Sigmoid colon (tissue), 7 donors: ENCODE measurements at places on chromosomes 7 and 10. TPM values are rescaled to one million over a fixed set of nuclear protein-coding genes. Genes with fewer than 3 reads are reported as not detected.
A peak's percentile ranks its signal among the peaks of the same experiment; 100 is the strongest.

DNA sequence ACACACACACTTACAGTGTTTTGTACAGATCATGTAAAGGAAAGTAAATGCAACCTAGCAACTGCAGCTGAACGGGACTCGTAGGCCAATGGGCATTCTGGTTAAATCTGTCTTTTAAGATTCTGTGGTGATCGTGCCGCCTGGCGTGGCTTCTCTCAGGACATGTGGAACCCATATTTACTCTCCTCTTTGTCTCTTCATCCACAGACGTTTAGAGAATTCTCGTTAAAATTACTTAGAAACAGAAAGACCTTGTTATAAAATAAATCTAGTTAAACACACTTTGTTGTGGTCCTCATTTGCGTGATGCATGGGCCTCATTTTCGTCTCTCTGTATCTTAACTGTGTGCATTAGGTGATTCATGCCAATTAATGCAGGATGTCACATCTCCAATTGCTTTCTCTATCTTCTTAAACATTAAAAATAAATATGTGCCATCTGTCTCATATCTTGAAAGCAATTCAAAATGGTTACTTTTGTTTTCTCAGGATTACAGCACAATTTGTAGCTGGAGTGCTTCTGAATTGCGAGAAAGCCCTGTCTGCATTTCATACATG lies 11.5 kb downstream of the KLF6 start:
- no peak for DNase-seq
- H3K27ac ChIP-seq: peak overlapping the region; percentile 100
- no peaks in the 10 kb centered on the region for H3K27me3 ChIP-seq
- H3K4me3 ChIP-seq: no peak overlapping the region
- peaks cover 41% of the 10 kb centered on the region for H3K4me1 ChIP-seq

The CDC14C gene
- not detected for total RNA-seq

GRCh38 chr10:106897719-106898118 lies 266.8 kb downstream of the SORCS1 start:
- peak; percentile 89 for DNase-seq
- H3K36me3 ChIP-seq: no peaks in the 10 kb centered on the region
- H3K4me1 ChIP-seq: peaks cover 40% of the 10 kb centered on the region
- H3K27ac ChIP-seq: peak overlapping the region; percentile 43
- no peaks in the 10 kb centered on the region for H3K27me3 ChIP-seq

The SEMA4G gene
- 0.71 TPM for total RNA-seq

GRCh38 chr7:107874605-107875446 lies 16.2 kb upstream of the DLD start:
- DNase-seq: peak; percentile 72
- H3K4me3 ChIP-seq: no peak overlapping the region
- H3K4me1 ChIP-seq: no peaks in the 10 kb centered on the region

GRCh38 chr10:125248489-125248888 lies 88.1 kb upstream of the CTBP2 start:
- no peak overlapping the region for H3K4me3 ChIP-seq
- H3K27me3 ChIP-seq: no peaks in the 10 kb centered on the region
- no peaks in the 10 kb centered on the region for H3K4me1 ChIP-seq
- H3K36me3 ChIP-seq: no peaks in the 10 kb centered on the region

The ANKMY2 gene
- total RNA-seq: 12.2 TPM

The VSTM4 gene
- 9.5 TPM for total RNA-seq

The OR6B1 gene
- total RNA-seq: not detected

DNA sequence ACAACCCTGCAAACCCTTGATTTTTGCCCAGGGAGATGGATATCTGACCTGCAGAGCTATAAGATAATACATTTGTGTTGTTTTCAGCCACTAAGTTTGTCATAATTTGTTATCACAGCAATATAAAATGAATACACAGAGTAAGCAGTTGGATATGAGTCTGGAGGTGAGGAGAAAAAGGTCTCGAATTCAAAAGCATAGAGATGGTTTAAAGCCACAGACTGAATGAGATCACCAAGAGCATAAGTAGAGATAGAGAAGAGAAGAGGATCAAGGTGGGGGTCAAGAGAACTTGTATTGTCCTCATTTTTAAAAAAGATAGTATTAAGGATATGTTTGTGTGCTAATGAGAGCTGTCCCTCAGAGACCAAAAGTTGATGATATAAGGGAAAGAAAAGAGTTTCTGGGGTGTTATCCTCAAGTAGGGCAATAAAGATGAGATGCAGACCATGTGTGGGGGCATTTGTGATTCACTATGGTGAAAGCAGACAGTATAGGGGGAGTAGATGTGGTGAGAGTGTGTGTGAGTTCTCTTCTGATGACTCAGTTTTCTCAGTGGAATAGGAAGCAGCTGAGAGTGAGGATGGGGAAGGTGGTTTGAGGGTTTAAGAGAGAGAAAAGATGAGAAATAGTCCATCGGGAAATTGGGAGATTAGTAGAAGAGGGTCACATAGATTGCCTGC lies 25.8 kb upstream of the PCGF5 start:
- no peak overlapping the region for H3K4me3 ChIP-seq
- H3K27me3 ChIP-seq: no peaks in the 10 kb centered on the region
- H3K27ac ChIP-seq: no peak overlapping the region
- peaks cover 51% of the 10 kb centered on the region for H3K4me1 ChIP-seq
- no peak for DNase-seq

DNA sequence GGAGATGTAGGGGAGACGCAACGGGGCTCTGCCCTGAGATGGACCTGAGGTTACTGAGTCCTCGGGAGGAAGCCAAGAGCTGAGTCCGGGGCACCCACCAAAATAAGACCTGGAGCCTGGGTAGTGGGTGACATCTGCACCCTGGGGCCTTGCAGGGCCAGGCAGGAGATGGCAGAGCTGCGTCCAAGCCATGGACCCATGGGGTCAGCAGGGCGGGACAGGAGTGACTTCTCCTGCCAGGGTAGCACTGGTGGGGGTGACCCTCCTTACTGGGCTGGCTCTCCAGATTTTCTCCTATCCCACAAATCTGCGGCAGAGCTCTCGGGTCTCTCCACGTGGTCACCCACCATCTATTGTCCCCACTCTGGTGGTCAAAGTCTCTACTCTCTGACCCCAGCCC lies 2.1 kb downstream of the GHRHR start:
- H3K27ac ChIP-seq: no peak overlapping the region
- no peaks in the 10 kb centered on the region for H3K36me3 ChIP-seq
- H3K27me3 ChIP-seq: no peaks in the 10 kb centered on the region
- H3K4me3 ChIP-seq: no peak overlapping the region

GRCh38 chr7:123131140-123131539 lies 68.6 kb downstream of the SLC13A1 start:
- no peaks in the 10 kb centered on the region for H3K27me3 ChIP-seq
- no peak for DNase-seq
- H3K4me3 ChIP-seq: no peak overlapping the region
- H3K4me1 ChIP-seq: no peaks in the 10 kb centered on the region
- H3K36me3 ChIP-seq: no peaks in the 10 kb centered on the region

The UPK3BL2 gene
- 3.2 TPM for total RNA-seq

- no peak overlapping the region for H3K27ac ChIP-seq
- H3K27me3 ChIP-seq: no peaks in the 10 kb centered on the region
- no peak for DNase-seq
- H3K36me3 ChIP-seq: no peaks in the 10 kb centered on the region
- no peak overlapping the region for H3K4me3 ChIP-seq
Observed at GRCh38 chr10:50585921-50586739, 37.6 kb downstream of the SGMS1 start.

DNA sequence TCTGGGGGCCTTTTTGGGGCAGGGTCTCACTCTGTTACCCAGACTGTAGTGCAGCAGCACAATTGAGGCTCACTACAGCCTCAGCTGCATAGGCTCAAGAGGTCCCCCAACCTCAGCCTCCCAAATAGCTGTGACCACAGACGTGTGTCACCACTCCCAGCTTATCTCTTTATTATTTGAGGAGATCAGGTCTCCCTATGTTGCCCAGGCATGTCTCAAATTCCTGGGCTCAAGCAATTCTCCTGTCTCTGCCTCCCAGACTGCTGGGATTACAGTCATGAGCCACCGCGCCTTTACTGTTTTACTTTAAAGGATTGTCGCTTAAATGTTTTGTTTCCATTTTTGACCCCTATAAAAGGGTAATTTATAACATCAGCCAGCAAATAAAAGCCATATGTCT lies 502.6 kb upstream of the AUTS2 start:
- H3K27ac ChIP-seq: no peak overlapping the region
- no peaks in the 10 kb centered on the region for H3K27me3 ChIP-seq
- DNase-seq: no peak
- H3K36me3 ChIP-seq: no peaks in the 10 kb centered on the region
- no peaks in the 10 kb centered on the region for H3K4me1 ChIP-seq
- no peak overlapping the region for H3K4me3 ChIP-seq

DNA sequence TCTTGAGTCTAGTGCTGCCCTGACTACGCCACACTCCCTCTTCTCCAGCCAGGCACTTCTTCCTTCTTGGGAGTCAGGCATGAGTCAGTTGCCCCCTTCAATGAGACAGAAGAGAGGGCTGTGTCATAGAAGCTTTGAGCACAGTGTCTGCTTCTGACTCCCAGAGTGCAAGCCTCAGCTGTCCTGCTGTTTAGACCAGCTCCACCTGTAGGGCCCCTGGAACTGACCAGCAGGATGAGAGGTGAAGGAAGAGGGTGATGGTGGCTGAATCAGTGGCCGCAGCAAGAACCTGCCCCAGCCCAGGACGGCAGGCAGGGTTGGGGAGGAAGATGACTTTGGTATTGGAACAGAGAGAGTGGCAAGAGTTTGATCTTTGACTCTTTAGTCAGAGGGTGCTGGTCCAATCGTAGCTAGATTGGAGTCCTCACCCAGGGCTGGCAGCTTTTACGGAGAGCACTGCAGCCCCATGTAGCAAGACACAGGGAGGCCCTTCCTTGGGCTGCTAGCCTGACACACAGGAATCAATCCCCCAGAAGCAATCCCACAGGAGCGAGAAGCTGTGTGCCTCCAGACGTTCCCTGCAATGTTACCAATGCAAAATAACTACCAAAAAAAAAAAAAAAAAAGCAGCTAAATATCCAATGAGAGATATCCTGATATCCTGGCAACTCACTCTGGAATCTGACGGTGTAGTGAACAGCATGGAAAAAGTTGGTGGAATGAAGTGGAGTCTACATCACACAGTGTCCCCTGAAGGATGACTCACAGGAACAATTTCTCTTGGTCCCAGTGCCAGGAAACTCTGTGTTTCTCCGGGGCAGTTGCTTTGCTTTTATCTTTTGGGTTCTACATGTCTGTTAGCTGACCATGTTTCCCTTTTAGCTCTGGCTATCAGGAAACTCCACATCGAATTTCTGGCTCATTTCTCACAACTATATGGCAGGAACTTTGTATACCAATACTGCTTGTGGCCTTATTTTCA lies 6.9 kb downstream of the C10orf62 start:
- H3K36me3 ChIP-seq: no peaks in the 10 kb centered on the region
- H3K27me3 ChIP-seq: no peaks in the 10 kb centered on the region
- peak; percentile 89 for DNase-seq
- peak overlapping the region; percentile 97 for H3K27ac ChIP-seq

The OR6V1 gene
- total RNA-seq: not detected

GRCh38 chr10:63227207-63227895 lies 94.2 kb downstream of the NRBF2 start:
- no peak for DNase-seq
- no peaks in the 10 kb centered on the region for H3K36me3 ChIP-seq
- no peak overlapping the region for H3K27ac ChIP-seq
- H3K27me3 ChIP-seq: no peaks in the 10 kb centered on the region
- H3K4me3 ChIP-seq: no peak overlapping the region

The PTPRN2 gene
- 4.9 TPM for total RNA-seq

The ITPRID1 gene
- total RNA-seq: not detected

The AKR1C4 gene
- not detected for total RNA-seq

GRCh38 chr10:114933588-114933987 lies 4.4 kb upstream of the TRUB1 start:
- no peaks in the 10 kb centered on the region for H3K36me3 ChIP-seq
- no peaks in the 10 kb centered on the region for H3K27me3 ChIP-seq
- no peak overlapping the region for H3K4me3 ChIP-seq

The CNPY1 gene
- total RNA-seq: not detected

The MYO3A gene
- total RNA-seq: not detected

The PSTK gene
- total RNA-seq: 3.2 TPM

DNA sequence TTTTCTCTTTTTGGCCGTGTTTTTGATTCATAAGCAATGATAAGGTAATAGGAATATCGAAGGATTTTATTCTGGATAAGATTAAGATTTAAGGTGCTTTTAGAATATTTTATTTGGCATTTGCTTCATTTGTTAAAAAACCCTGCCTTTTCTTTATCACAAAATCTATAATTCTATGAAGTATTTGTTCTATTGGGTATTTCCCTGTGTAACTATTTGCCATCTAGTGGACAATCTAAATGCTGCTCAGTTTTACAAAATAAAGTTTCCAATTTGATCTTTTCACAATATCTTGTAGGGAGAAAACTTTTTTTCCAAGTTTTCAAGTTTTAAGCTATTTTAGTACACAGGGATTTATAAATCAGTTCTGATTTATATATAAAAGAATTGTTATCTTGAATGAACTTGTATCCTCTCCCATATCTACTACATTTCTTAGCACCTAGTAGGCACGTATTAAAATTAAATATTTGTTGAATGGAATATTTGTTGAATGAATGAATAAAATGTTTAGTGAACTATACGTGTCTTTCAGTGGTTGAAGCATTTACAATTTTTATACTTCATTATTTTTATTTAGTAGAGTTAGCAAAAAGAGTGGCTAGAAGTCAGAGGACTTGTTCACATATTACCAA lies 26.5 kb downstream of the ANKRD7 start:
- DNase-seq: no peak
- no peaks in the 10 kb centered on the region for H3K27me3 ChIP-seq
- no peaks in the 10 kb centered on the region for H3K36me3 ChIP-seq
- H3K4me3 ChIP-seq: no peak overlapping the region
- no peak overlapping the region for H3K27ac ChIP-seq

The ABCB1 gene
- 5.8 TPM for total RNA-seq

GRCh38 chr7:7207876-7208275 lies 25.5 kb downstream of the C1GALT1 start:
- no peaks in the 10 kb centered on the region for H3K27me3 ChIP-seq
- no peaks in the 10 kb centered on the region for H3K4me1 ChIP-seq
- no peak overlapping the region for H3K27ac ChIP-seq
- no peak for DNase-seq

The AKR1C2 gene
- 5.1 TPM for total RNA-seq

- no peaks in the 10 kb centered on the region for H3K4me1 ChIP-seq
- no peaks in the 10 kb centered on the region for H3K36me3 ChIP-seq
- no peak overlapping the region for H3K27ac ChIP-seq
- DNase-seq: no peak
Observed at GRCh38 chr10:52889611-52890010, 117.0 kb upstream of the MBL2 start.

The COPG2 gene
- 11.7 TPM for total RNA-seq

DNA sequence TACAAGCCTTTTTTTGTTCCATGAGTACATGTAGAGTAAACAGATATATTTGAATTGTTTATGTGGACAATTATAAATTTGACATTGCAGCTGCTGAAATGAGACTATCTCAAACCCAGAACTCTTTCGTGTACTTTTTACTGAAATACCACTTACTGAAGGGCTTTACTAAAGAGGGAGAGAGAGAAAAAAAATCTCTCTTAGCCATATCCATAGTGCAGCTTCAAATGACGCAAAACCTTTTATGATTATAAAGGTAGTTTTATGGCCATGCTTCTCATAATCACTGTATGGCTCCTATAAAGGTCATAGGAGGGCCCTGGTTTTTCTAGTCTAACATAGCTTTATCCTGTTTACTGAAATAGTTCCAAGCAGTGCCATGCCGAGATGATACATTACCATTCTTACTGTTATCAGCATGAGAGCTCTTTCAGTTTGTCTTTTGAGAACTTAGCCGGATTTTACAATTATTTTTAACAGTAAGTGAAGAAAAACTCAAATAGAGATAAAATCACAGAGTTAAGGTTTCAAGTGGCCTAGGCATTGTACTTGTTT lies 35.1 kb downstream of the KCND2 start:
- H3K36me3 ChIP-seq: no peaks in the 10 kb centered on the region
- no peaks in the 10 kb centered on the region for H3K27me3 ChIP-seq
- no peak overlapping the region for H3K27ac ChIP-seq
- no peaks in the 10 kb centered on the region for H3K4me1 ChIP-seq
- no peak overlapping the region for H3K4me3 ChIP-seq
- no peak for DNase-seq

The EEF1AKMT2 gene
- 19.7 TPM for total RNA-seq
